ENCODE measurements at places on chromosomes 7 and 10. TPM values are rescaled to one million over a fixed set of nuclear protein-coding genes. Genes with fewer than 3 reads are reported as not detected.
A peak's percentile ranks its signal among the peaks of the same experiment; 100 is the strongest.

The NUDT13 gene
- 3.5 TPM for polyA plus RNA-seq

The CYP2W1 gene
- not detected for polyA plus RNA-seq

The TSPAN33 gene
- polyA plus RNA-seq: 5.3 TPM

The TNS3 gene
- polyA plus RNA-seq: 107 TPM

The NKX6-2 gene
- polyA plus RNA-seq: not detected

GRCh38 chr10:77527839-77528238, 109.8 kb downstream of the KCNMA1 start:
- no peak for DNase-seq

DNA sequence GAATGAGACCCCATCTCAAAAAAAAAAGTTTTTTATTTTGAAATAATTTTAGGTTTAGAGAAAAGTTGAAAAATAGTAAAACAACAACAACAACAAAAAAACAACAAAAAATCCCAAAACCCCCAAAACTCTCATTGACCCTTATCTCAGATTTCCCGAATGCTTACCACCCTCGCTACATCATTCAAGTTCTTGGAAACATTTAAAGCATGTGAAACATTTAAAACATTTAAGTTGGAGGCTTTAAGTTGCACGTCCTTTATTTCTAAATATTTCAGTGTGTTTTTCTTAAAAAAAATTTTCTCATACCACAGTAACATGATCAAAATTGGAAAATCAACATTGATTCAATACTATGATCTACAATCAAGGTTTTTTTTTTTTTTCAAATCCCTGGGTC, 382 bp upstream of the ARMS2 start:
- no peak for DNase-seq

- no peak for DNase-seq
Measured at GRCh38 chr7:12646139-12646538, 41.3 kb upstream of the ARL4A start.

DNA sequence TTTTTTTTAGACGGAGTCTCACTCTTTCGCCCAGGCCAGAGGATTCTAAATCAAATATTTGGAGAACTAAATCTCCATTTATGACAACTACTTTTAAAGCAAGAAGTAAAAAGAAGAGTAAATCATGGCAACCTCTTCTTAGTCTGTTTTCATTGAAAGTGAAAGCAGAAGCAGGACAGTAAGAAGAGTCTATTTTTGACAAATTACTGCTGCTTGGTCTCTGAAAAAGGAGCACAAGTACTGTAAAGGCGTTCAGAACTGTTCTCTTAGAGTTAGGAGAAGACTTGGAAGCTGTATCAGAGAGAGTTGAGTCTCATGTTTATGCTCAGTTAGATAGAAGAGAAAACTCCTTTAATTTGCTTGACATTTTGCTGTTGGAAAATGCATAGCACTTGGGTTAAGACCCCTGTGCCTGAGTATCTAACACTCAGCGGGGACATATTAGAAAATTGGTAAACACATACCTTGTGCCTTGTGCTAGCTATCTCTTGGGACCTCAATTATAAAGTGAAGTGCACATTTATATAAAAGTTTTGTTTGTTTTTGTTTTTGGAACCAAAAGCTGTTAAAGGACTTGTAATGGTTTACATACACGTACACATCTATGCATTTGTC, 433.0 kb downstream of the ANKRD7 start:
- DNase-seq: no peak

DNA sequence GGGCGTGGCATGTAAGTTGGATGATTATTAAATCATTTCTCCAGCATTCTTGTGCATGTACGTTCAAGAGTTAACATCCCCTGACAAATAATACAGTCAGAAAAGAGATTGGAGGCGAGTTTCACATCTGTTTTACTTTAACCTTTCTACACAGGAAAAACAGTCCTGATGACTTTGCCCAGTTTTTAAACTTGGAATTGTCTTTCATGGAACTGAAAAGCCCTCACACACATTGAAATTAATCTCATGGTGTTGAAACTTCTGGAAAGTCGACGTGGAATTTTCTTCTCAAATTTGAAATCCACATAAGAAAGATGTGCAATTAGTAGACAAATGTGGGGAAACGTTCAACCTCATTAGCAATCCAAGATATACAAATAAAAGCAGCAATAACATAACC, 31.2 kb upstream of the ZNF438 start:
- no peak for DNase-seq

DNA sequence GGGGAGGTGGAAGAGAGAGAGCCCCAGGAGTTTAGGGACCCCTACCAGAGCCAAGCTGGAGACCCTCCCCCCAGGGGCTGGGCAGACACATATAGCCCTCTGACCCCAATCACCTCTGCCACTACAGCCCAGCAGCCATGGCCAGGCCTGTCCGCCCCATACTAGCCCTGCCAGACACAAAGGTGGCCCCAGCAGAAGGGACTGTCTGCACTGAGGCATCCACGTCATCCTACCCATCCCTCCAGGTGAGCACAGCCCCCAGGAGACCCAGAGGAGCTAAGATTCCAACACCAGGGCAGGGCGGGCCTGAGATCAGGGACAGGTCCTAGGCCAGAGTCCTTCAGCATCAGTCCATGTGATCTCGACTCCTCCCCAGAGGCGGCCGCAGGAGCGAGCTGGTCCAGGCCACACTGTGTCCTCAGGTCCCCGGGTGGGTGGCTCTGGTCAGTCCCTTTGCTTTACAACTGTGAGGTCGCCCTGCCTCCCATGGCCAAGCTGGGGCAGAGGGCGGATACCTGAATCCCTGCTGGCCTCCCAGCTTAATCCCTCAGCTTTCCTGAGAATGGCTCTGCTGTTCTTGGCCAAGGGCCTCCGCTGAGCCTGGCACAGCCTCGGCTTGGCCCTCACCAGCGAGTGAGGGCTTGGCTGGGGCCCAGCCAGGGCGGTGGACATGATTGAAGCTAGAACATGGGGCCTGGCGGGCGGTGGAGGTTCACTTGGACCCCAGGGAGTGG, 14.3 kb upstream of the ELN start:
- DNase-seq: no peak

DNA sequence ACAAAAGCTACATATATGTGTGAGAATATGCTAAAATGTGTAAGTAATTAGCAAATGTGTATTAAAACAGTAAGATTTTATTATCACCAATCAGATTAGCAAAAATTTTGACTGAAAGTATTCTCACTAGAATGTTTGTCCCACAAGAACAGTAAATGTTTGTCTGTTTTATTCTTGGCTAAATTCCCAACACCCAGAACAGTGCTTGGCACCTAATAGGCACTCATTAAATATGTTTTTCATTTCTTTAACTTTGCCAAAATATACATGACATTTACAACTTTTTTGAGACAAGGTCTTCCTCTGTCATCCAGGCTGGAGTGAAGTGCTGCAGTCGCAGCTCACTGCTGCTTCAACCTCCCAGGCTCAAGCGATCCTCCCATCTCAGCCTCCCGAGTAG, 143.6 kb downstream of the EBF3 start:
- no peak for DNase-seq

DNA sequence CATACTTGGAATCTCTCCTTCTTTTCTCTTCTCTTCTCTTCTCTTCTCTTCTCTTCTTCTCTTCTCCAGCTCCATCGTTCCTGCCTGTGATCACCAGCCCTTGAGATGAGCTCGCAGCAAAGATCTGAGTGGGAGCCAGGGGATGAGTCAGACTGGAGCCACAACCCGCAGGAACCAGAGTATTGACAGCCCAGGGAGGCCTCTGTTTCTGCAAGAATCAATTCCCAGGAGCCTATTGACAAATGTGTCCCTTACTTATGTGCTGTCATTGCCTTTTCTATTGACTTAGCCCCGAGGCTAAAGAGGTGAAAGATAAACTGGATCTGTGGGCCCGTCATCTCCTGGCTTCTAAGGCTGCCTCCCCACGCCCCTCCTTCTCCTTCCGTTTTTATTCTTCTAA, 13.1 kb upstream of the HABP2 start:
- no peak for DNase-seq

- no peak for DNase-seq
Measured at GRCh38 chr10:124303662-124304418, 114.9 kb downstream of the OAT start.

DNA sequence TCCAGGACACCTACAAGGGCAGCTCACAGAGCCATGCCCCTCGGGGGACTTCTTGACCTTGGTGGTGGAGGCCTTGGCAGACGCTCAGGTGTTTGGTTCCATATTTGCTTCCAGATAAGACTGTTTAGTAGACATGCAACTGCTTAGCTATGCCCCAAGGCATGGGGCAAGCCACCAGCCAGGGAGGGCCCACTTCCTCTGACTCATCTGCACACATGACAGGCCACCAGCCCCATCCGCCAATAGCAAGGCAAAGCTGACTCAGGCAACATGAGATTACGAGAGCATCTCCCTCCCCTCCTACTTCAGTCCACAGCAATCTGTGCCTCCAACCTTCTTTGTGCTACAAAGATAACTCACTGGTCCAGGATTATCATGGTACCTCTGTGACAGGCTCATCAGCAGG, 54.9 kb downstream of the KCNMA1 start:
- DNase-seq: peak; percentile 55

GRCh38 chr7:141225916-141226618, 152.2 kb downstream of the TMEM178B start:
- no peak for DNase-seq

GRCh38 chr7:79953130-79953529, 181.5 kb upstream of the GNAI1 start:
- no peak for DNase-seq

DNA sequence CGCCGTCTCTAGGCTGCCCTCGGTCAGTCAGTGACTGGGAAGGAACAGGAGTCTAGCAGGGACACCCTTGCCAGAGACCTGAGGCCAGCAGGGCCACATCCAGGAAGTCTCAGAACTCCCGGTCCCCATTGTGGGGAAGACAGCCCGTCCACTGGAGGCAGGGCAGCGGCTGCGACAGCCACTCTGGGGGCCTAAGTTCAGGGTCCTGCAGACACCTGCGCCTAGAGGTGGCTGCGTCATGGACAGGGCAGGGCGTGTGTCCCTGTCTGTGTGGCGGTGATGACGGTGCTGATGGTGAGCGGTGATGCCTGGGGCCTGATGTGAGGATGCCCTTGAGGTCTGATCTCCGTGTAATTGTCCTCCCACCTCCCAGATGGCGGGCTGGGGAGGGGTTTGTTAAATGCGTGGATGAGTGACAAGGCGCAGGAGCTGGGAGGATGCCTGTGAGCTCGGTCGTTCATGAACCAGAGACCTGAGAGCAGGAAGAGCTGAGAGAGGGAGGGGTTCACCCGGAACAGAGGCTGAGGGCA, 537.9 kb upstream of the FOXK1 start:
- no peak for DNase-seq

DNA sequence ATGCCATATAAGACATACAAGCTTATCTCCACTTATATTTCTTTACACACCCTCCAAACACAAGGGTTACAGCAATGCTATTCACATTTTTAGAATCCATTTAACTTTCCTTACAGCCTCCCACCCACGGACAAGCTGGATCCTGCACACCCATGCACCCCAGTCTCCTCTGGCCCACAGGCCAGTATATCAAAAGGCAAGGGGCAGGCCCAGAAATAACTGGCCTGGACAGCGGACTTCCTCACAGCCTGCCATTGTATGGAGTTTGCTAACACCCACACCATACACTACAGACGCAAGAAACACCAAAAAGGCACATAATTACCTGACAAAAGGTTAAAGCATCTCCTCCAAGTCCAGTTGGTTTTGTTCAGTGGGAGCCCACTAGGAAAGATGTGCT, 12.0 kb downstream of the HOXA4 start:
- DNase-seq: no peak

DNA sequence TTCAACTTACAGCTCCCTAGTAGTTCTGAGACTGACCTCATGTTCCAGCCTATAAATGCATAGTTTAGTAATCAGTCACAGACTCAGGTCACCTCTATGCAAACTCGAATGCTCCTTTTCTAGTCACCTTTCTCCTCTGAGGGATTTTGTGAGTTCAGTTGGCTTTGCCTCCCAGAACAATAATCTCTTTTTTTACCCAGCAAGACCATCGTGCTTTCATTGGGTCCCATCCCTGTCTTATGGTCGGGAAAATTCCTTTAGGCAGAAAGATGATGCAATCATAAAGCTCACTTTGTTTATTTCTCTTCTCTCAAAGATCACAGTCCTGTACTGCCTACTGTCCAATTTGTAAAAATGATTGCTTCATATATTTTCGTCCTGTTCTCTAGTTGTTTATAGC, 38.4 kb downstream of the TWIST1 start:
- DNase-seq: no peak

- no peak for DNase-seq
Measured at GRCh38 chr7:85261336-85261735, 74.5 kb upstream of the SEMA3D start.

DNA sequence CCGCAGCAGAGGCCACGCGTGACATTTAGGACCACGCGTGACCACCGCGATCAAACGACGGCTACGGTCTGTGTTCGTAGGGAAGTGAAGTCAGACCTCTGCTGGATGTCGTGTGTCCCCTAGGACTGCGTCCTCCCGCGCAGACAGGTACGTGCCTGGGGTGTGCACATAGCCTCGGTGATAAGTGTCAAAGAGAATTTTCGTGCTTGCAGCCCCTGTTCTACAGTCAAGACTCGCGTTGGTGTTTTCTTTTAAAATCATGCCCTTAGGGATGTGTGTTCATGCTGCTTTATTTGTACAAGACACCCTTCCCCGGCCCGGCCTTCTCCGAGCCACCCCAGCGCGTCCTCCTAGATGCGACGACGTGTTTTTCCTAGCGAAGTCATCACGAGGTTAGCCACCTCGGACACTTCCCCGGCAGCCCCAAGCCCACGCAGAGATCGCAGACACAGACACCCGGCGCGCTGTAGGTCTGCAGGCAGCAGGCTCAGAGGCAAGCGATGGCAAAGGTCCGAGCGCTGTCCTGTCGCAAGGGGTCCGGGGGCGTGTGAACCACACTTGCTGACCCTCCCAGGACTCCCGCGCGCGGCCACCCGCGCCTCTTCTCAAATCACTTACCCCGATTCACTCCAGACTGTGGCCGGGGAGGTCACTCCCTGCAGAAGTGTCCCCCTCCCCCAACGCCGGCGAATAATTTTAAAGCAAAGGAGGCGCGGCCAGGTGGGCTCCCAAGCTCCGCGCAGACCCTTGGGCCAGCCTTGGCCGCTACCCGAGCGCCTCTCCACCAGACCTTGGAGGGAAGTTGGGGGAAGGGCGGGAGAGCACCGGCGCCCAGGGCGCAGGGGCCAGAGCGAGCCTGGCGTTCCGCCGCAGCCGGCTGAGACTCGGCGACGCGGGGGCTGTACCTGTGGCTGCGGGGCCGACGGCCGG, 552 bp downstream of the MKX start:
- DNase-seq: no peak

- DNase-seq: no peak
Measured at GRCh38 chr10:50331486-50331885, 80.2 kb upstream of the ASAH2 start.

GRCh38 chr10:119693262-119693957, 32.4 kb upstream of the INPP5F start:
- no peak for DNase-seq
